Effector CD8-positive, alpha-beta T cell (primary cell): ENCODE measurements at places on chromosomes 11 and 22.

DNA sequence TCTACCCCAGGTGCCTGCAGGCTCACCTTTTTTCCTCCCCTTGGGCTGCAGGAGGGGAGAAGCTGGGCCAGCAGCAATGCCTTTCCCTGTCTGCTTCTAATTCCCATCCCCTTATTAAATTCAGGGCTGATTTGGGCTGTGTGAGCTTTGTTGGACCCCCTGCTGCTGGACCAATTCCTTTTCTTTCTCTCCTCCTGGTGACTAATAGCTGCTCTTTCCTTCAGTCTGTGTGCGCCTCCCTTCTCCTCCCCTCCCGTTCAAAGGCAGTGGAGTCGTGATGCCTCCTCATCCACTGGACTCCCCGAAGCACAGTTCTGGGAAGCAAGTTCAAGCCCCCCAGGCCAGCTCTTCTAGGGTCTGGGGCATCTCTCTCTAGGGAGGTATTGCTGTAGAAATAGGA, 567.9 kb upstream of the CADM1 start:
- DNase-seq, result no peak

DNA sequence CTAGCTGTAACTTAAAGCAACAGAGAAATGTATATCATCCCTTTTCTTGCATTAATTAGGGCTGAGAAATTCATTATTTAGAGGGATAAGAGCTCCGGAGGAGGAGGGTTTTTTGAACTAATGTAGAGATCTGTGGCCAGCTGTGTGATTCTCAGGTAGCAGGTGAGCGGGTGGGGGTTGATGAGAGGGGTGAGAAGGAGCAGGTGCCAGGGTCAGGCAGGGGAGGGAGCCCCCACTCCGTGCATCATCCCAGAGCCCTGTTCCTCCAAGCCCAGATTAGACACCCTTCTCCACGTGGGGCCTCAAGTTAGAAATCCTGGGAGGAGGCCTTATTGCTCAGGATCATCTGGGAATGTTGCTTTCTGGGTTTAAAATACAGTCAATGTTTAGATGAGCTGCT, 24.9 kb downstream of the ZBTB16 start:
- no peak for DNase-seq

DNA sequence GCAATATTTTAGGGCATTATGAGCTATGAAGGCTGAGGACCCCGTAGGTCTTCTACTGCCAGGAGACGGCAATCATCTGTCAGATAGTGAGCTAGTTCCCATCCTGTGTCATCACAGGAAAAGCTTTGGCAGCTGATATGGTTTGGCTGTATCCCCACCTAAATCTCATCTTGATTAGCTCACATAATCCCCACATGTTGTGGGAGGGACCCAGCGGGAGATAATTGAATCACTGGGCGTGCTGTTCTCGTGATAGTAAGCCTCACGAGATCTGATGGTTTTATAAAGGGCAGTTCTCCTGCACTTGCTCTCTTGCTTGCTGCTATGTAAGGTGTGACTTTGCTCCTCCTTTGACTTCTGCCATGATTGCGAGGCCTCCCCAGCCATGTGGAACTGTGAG, 18.1 kb downstream of the CSRP3 start:
- DNase-seq, result no peak

DNA sequence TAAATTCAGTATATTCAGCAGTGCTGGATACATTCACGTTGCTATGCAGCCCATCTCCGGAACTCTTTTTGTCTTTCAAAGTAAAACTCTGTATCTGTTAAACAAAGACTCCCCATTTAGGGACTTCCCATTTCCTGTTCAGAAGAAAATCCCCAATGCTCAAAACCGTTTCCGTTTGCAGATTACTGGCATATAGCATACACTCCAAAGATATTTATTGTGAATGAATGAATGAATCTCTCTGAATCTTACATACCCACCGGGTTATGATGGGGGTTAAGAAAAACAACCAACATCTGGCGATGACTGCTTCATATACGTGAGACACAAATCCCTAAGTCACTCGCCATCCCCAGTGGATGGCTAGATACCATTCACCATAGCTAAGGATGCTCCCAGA, 1.6 kb downstream of the THY1 start:
- no peak for DNase-seq

- DNase-seq, result peak; percentile 58
Observed at GRCh38 chr22:25048659-25049647, 96.4 kb downstream of the KIAA1671 start.

- no peak for DNase-seq
Observed at GRCh38 chr11:119107538-119108145, 498 bp downstream of the C2CD2L start.

DNA sequence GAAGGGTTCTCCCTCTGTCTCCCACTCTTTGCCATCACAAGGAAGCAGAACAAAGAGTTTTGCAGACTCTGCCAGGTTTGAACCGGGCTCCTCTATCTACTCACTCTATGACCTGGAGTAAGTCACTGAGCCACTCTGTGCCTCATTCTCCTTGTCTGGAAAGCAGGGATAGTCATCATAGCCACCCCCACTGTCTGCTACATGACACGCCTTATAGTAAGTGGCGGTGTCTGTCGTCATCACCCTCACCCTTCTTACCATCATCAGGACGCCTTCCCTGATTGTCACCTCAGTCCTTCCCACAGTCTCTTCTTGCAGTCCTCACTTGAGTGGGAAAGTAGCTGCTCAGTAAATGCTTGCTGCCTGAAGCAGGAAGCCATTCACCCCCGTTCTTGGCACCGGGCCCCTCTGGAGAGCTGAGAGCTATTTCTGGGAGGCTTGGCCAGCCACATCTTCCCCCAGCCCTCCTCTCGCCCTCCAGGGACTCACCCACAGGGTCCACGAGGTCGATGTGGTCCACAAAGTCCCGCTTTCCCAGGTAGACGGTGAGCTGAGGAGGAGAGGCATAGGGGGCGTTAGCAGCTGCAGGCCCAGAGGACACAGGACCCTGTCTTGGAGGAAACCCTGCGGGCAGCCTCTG, 46.4 kb downstream of the TPBGL start:
- no peak for DNase-seq

DNA sequence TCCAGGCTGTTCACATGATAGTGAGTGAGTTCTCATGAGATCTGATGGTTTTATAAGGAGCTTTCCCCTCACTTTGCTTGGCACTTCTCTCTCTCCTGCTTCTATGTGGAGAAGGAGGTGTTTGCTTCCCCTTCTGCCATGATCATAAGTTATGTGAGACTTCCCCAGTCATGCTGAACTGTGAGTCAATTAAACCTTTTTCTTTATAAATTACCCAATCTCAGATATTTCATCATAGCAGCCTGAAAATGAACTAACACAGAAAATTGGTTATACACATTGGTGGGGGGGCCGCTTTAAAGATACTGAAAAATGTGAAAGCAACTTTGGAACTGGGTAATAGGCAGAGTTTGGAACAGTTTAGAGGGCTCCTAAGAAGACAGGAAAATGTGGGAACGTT, 741.1 kb upstream of the LUZP2 start:
- DNase-seq, result no peak

GRCh38 chr11:8335186-8335585, 71.5 kb upstream of the LMO1 start:
- no peak for DNase-seq

GRCh38 chr11:95821640-95822039, 31.3 kb downstream of the CEP57 start:
- DNase-seq, result no peak

DNA sequence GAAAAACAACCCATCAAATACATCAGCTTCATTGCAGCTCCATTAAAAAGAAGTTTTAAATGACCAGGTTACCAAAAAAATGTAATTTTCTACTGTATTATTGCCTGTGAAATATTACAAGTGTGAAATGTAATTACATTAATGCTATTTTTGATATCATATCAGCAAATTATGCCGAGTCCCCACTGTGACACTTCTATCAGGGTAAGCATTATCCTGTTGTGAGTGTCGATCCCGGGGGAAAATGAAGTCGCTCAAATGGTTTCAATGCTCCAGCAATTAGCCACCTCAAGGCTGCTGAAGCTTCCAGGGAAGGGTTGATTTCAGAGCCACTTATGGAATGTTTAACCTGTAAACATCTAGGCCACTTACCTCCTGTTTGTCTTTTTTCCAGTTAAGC, 70.4 kb downstream of the RCN1 start:
- no peak for DNase-seq

DNA sequence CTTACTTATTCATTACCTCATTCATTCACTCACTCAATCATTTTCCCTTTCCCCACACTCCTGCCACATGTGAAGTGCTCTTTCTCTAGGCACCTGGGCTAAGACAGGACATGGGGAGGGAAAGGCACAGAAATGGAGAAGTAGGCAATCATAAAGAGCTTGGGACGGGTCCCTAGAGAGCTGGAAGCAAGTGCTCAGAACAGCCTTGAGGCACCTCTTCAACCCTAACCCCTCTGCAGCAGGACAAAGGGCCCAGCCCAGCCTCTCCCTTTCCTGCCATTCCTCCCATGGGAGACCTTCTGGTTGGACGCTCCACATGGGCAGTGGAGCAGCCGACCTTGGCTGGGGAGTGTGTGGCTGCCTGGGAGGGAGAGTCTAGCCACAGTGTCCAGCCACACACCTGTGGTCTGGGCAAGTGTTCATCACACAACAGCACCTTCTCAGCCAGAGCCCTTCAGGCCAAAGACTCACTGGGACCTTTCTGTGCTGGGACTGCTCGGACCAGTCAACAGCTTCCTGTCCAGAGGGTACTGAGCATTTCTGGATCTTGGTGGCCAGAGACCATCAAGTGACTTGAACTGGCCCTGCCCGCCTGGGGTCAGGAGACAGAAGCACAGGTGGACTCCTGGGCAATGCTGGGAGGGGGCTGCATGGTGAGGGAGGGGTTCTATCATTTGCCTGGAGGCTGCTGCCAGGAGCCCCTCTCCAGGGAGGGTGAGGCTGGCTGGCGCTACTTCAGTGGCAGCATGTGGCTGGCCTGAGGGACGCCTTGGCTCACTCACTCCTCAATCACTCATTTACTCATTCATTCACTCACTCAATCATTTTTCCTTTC, 1.0 kb upstream of the MUC5AC start:
- DNase-seq, result no peak

DNA sequence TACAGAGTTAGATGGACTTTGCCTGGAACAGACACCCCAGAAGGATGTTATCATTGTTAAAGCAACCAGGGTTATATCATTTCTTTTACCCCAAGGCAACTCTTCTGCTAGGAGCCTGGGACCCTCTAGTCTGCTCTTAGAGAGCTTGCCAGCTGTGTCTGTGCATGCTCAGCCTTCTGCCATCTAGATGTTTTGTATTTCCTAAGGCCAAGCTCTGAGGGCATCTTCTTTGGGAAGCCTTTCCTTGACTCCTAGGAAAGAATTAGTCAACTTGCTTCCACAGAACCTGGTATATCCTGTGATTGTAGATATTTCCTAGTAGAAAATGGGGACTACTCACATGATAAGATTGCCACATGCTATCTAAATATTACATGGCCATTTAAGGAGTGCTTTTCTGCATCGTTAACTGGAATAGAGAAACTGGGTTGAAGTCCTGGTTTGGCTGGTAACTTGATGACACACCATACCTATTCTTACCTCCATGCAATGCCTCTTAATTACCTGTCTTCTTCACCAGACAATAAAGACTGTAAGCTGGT, 87.6 kb downstream of the STIM1 start:
- no peak for DNase-seq

DNA sequence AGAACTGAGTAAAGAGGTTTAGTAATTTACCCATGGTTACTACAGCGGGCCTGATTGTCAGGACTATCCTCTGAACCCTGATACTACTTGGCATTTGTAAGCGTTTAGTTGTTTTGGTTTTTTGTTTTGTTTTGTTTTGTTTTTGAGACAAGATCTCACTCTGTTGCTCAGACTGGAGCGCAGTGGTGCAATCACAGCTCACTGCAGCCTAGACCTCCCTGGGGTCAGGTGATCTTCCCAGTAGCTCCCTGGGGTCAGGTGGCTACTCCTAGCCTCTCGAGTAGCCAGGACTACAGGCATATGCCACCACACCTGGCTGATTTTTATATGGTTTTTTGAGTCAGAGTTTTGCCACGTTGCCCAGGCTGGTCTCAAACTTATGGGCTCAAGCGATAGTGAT, 118.6 kb downstream of the WNT11 start:
- DNase-seq, result no peak

- DNase-seq, result no peak
Observed at GRCh38 chr22:21450320-21450831, 16.8 kb upstream of the TMEM191C start.

DNA sequence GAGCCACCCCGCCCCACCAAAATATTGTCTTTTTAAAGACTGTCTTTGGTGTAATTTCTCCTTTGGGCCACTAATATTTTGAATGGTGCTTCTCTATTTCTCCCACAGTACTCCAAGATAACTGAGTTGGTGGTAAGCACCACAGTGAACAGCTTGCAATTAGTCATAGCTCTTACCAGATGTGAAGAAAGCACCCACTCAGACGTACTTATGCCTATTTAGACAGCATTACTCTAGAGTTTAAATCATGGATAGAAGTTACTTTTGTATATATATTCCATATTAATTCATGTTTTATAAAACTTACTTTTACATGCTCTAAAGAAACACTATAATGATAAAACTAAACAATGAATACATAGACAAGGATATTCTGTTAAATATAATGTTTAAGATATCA, 12.7 kb downstream of the ANO3 start:
- no peak for DNase-seq

- DNase-seq, result no peak
Observed at GRCh38 chr11:69219991-69220390, 64.3 kb downstream of the SMIM38 start.

GRCh38 chr22:47328550-47329243, 566.2 kb downstream of the TBC1D22A start:
- no peak for DNase-seq

GRCh38 chr11:119741369-119742262, 12.6 kb upstream of the NECTIN1 start:
- DNase-seq, result peak; percentile 43

DNA sequence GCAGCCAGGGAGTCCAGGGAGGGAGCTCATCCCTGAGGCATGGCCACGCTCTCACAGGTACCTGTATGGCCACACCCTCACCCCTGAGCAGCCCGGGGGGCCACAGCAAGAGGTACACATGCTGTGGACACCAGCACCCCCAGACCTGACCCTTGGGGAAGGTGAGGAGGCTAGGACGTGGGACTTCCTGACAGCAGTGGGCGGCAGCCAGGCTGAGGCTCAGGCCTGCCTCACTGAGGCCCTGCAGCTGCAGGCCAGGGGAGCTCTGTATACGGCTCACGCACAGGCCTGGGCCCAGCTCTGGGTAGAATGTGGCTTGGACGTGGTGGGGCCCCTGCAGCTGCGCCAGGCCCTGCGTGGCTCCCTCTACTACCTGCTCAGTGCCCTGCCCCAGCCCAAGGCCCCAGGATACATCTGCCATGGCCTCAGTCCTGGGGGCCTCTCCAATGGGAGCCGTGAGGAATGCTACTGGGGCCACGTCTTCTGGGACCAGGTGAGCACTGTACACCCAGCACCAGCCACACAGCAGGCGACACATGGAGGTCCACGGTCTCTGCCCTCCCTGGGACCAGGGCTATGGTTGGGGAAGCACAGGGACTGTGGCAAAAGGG, 1.8 kb downstream of the PGGHG start:
- no peak for DNase-seq

DNA sequence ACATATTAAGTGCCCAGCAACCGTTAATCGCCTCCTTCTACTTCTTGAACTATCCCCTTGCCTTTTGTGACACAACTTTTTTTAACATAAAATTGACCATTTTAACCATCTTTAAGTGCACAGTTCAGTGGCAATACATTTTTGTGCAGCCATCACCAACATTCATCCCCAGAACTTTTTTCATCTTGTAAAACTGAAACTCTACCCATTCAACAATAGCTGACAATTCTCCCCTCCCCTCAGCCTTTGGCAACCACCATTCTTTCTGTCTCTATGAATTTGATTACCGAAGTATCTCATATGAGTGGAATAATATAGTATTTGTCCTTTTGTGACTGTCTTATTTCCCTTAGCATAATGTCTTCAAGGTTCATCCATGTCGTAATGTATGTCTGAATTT, 66.0 kb downstream of the MICAL2 start:
- DNase-seq, result no peak
